IMR-90 (cell line): ENCODE measurements at places on chromosomes 7 and 10. TPM values are rescaled to one million over a fixed set of nuclear protein-coding genes. Genes with fewer than 3 reads are reported as not detected.

The TWIST1 gene
- total RNA-seq = 5.4 and 18.6 TPM in 2 replicates

The CLDN12 gene
- total RNA-seq = 42.5 and 46.4 TPM in 2 replicates

The CALML5 gene
- total RNA-seq = not detected in 2 replicates

The OR13A1 gene
- total RNA-seq = not detected in 2 replicates

The SLC26A5 gene
- total RNA-seq = not detected in 2 replicates

The HOXA13 gene
- total RNA-seq = not detected in 2 replicates

The UBTD1 gene
- 21.9 TPM in 2 replicates for total RNA-seq

The BAIAP2L1 gene
- total RNA-seq = 2.2 TPM in 2 replicates

The PDIA4 gene
- 277 and 304 TPM in 2 replicates for total RNA-seq

The SPDYE2 gene
- total RNA-seq = not detected in 2 replicates
